ENCODE measurements at places on chromosomes 4 and X. TPM values are rescaled to one million over a fixed set of nuclear protein-coding genes. Genes with fewer than 3 reads are reported as not detected.

SHROOM4 gene
- total RNA-seq, result 21.3 TPM

PDE6B gene
- total RNA-seq, result 7.5 TPM

ASB9 gene
- 33.5 TPM for total RNA-seq

PDCL2 gene
- not detected for total RNA-seq

CSAG1 gene
- total RNA-seq, result not detected

TRPC5OS gene
- not detected for total RNA-seq

GAGE12H gene
- total RNA-seq, result not detected

F9 gene
- total RNA-seq, result not detected

TMEM31 gene
- not detected for total RNA-seq

DRD5 gene
- total RNA-seq, result not detected

Data from epithelial cell of umbilical artery (primary cell).